ENCODE measurements at places on chromosomes 11 and 22. TPM values are rescaled to one million over a fixed set of nuclear protein-coding genes. Genes with fewer than 3 reads are reported as not detected.

Gene TMEM25
- total RNA-seq: 9.5 TPM

Gene OR8G1
- total RNA-seq: not detected

Gene NXPE2
- not detected for total RNA-seq

Gene PKDREJ
- not detected for total RNA-seq

Gene PDGFB
- total RNA-seq: 13.3 TPM

Gene OR52A1
- not detected for total RNA-seq

Gene MYRF
- total RNA-seq: 1.4 TPM

Gene ESAM
- total RNA-seq: 0.64 TPM

Gene BATF2
- not detected for total RNA-seq

Gene C11orf52
- not detected for total RNA-seq

Gene SCN3B
- total RNA-seq: not detected

Gene OSBP
- total RNA-seq: 37.2 TPM

Gene ISX
- not detected for total RNA-seq

Gene OR51B2
- total RNA-seq: not detected

Gene MS4A6E
- total RNA-seq: not detected

Gene SAA4
- not detected for total RNA-seq
